T-helper 1 cell (primary cell): ENCODE measurements at places on chromosomes 5 and 9.

GRCh38 chr5:35046774-35047173 lies 975 bp downstream of the AGXT2 start:
- no peak for DNase-seq

DNA sequence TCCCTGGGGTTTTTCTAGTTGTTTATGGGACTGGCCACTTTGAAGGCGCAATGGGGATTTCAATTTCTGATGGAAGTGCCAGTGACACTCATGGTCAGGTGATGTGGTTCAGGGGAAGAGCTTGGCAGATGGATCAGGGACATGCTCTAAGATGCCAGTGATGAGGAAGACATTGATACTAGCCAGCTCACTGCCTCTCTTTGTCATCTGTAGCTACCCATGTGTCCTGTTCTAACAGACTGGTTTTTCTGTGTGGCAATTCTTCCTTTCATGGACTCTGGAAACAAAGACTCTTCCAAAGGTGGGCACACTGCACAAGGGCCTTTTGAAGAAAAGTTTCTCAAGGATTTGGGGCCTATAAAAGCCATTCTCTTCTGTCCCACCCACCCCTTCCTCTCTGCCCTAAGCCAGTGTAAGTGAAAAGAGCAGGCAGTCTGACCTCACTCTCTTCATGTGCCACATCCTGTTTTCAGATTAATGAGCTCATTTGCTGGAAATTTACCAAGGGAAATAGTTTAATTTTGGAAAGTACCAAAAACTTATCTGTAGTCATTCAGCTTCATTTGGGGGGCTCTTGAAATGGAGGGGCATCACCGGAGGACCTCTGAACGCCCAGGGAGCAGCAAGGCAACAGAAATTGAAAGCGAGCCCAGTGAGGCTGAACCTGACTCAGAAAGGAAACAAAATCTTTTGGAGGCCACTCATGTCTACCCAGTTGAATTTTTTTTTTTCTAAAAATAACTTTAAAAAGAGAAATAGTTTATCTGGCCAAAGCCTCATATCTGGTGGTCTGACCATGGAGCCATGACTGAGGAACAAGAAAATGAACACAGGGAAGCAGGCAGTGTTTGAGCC lies 4.9 kb upstream of the TRAF1 start:
- DNase-seq: peak; percentile 89

DNA sequence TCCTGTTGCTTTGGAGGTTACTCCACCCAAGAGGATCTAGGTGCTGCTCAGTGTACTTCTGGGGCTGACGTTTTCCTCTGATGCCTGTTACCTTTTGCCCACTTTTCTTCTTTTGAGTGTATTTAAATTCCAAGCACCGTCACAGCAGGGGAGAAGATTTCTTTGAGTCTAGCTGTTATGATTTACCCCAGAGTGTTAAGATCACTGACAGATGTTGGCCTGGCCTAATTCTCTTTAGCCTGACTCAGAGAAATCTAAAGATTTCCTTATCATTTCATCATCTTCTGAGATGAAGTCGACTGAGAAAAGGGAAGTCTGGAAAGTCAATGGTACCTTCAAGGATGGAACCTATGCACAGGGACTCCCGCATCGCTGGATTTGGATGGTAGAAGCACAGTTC lies 191.5 kb downstream of the FBXL7 start:
- DNase-seq: no peak

GRCh38 chr5:17477573-17478265 lies 20.3 kb upstream of the TAF11L2 start:
- DNase-seq: no peak

DNA sequence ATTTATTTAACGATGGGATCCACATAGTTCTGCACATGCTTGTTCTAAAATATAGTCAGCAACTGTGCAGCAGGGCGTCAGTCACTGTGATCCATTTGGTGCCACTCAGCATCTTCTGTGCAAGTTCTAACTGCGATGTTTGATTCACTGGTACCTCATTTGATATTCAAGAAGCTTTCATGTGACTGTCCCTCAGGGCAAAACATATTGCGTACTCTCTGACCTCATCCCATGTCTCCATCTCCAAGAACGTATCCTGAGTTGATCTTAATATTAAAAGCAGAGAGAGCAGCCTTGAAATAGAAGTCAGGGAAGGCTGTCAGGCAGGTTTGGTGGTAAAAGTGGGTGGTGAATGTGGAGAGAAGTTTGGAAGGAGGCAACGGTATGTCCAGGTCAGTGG lies 116.5 kb upstream of the ATP10B start:
- DNase-seq: no peak

- DNase-seq: no peak
These were observed 442 bp downstream of the ZNF510 start for GRCh38 chr9:96777426-96777864.

- DNase-seq: no peak
These were observed 457.6 kb downstream of the PLK2 start for GRCh38 chr5:58002323-58002722.

- no peak for DNase-seq
These were observed 264.6 kb downstream of the ARHGEF28 start for GRCh38 chr5:73890569-73890968.

DNA sequence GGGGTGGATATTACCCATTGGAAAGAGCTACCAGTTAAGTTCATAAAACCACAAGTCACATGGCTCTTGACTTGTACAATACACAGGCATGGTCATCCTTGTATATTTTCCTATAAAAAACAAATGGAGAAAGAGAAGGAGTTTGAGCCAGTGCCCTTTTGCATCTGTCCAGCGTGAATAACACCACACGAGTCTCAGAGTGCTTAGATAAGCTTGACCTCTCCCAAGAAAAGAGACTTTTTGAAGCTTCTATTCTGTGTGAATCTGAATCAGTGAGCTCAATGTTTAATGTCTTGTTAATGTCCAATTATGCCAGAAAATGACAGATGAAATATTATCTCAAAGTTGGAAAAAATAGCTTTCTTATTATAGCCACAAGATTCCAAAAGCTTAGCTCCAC lies 30.9 kb upstream of the LPAR1 start:
- no peak for DNase-seq

- DNase-seq: no peak
These were observed 6.6 kb upstream of the FBP2 start for GRCh38 chr9:94600258-94600657.

GRCh38 chr5:108560581-108560980 lies 178.7 kb upstream of the FBXL17 start:
- DNase-seq: no peak

GRCh38 chr9:133282464-133283238 lies 7.7 kb upstream of the ABO start:
- DNase-seq: no peak

GRCh38 chr5:123046222-123046621 lies 9.7 kb upstream of the PPIC start:
- DNase-seq: no peak

- no peak for DNase-seq
These were observed 585.7 kb downstream of the ACTL7B start for GRCh38 chr9:108270051-108270450.

GRCh38 chr9:114035845-114036801 lies 42.0 kb downstream of the AMBP start:
- no peak for DNase-seq

GRCh38 chr5:34053133-34053532 lies 10.1 kb upstream of the C1QTNF3 start:
- DNase-seq: no peak

- peak; percentile 1 for DNase-seq
These were observed 238.1 kb downstream of the ROR2 start for GRCh38 chr9:91711755-91712601.

DNA sequence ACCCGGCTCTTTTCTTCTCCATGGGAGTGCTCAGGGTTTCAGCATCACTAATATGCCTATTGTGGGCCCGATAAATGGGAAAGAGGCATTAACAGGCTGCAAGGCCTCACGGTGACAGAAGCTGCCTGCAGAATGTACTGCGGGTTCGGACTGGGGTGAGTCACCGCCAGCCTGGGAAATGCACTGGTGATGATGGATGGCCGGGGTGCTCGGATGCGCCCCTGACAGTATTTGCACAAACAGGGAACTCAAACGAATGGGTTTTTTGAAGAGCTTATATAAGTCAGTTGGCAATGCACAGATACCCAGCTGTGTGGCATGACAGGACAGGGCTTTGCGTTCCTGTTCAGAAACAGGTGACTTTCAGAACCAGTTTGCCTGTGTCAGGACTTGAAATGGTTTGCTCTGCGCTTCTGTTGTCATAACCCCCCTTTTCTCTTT lies 42.0 kb upstream of the PITX1 start:
- no peak for DNase-seq

DNA sequence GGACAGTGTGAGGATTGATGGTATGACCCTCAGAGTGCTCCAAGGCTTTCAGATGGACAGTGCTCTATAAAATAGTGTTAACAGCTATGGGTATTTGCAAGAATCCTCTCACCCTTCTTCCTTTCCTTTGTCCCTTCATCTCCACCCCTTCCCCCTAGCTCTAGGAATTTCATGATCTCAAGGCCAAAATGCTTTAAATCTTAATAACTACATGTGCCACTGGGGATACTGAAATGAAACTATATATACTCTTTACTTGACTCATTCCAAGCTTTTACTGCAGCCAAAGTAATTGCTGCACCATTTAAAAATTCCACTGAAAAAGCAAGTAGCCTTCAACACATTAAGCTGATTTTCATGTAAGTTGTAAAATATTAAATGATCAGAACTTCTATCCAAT lies 361.6 kb upstream of the SLC30A5 start:
- DNase-seq: no peak

- no peak for DNase-seq
These were observed 182.1 kb downstream of the RFX3 start for GRCh38 chr9:3343671-3344070.

- DNase-seq: no peak
These were observed 299.2 kb downstream of the BNC2 start for GRCh38 chr9:16571127-16571802.

GRCh38 chr5:175230299-175230698 lies 213.7 kb downstream of the DRD1 start:
- no peak for DNase-seq

DNA sequence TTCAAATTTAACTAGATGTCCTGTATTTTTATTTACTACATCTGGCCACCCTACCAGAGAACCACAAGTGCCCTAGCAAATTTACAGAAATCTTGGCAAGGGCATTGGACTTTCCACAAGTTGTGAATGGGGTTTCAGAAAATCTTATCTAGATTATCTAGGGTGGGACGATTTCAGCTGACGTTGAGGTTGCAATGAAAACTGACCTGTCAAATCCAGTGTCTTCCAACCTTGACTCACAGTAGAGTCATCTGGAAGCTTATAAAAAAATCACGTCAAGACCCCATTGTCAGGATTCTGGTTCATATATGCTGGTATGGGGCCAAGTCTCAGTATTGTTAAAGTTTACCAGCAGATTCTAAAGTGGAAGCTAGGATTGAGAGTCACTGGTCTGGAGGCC lies 109.6 kb upstream of the ACTBL2 start:
- DNase-seq: no peak

DNA sequence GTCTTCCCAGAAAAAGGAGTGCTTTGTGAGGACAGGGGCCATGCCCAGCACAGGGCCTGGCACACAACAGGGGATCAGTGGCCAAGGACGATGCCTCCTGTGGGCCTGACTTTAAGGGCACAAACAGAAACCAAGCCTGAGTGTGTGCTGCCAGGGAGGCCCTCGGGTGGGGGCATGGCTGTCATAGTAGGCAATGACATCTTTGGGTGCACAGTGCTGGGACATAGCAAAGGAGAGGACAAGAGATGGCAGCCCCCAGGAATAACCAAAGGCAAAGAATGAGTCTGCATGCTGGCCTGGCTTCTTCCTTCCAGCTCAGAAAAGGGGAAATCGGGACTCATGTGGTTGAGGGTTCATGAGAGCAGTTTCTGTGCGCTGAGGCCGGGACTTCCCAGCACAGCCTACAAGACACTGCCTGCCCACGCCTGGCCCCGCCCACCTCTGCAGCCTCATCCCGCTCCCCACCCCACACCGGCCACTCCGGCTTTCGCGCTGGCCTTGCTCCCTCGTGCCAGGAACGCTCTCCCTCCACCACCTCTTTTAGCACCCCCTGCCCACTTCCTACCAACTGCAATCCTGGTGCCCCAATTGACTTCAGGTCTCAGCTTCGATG lies 13.8 kb upstream of the LHX2 start:
- DNase-seq: no peak

DNA sequence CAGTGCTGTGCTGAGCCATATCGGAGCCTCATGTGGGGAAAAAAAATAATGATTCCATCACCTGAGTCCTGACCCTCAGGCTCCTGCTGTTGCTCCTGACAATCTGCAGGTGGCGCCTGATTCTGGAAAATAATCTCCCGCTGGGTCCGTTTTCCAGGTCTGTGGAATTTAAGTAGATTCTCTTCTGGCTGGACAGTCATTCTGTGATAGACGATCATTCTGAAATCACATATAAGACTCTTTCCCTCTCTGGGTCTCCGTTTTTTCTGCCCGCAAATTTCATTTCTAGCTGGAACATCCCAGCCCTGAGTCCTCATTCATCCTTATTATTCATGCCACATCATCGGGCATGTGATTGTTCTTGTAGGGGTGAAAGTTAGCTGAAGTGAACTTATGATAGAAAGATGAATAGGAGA lies 22.1 kb upstream of the STXBP1 start:
- no peak for DNase-seq

- DNase-seq: no peak
These were observed 98.5 kb downstream of the NR3C1 start for GRCh38 chr5:143304836-143305475.

- no peak for DNase-seq
These were observed 60.4 kb downstream of the RAPGEF1 start for GRCh38 chr9:131679261-131680020.

DNA sequence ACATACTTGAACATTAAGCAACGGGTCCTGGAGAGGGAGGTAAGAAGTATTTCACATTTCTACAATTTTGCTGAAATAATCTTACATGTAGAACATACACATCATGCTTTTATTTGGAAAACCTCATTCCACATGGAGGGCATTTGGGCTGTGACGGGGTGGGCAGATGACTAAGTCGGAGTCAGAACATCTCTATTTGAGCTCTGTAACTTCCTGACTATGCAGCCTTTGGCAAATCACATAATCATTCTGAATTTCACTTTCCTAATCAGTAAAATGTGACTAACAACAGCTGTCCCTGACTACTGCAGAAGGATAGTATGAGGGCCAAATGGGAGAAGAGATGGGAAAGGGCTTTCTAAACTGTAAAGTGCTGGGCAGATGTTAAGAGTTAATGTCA lies 17.1 kb upstream of the IL6ST start:
- no peak for DNase-seq

- DNase-seq: no peak
These were observed 222.4 kb upstream of the IRX4 start for GRCh38 chr5:2105141-2105540.

DNA sequence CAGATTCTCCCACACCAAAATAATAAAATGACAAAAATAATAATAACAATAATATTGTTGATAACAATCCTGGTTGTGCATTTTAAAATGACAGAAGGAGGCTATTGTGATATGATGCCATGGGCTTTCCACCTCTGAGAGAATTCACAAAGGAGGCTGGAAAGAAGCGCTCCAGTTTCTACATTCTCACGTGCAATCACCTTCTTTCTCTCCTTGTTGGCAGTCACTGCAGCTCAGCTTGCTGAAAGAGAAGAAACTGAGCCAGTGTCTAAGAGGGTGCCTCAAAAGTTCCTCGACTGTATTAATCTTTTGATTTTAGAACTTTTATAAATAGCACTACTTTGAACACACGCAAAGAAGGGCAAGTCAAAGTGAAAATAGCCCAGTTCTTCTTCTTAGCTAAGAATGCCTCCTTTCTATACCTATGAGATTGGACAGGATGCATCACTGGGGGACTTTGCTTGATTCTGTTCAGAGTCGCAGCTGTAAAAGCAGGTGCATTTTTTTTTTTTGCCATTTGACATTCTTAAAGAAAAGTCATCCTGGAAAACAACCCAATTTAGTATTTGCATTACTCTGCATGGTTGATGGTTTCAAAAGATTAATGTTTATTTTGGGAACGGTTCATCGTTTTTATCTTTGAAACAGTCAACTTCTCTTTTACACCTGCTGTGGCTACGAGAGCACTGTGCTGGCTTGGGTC lies 12.4 kb upstream of the SUB1 start:
- no peak for DNase-seq
